C1 segment of cervical spinal cord (tissue), 14 donors: ENCODE measurements at places on chromosomes 3 and 15.

DNA sequence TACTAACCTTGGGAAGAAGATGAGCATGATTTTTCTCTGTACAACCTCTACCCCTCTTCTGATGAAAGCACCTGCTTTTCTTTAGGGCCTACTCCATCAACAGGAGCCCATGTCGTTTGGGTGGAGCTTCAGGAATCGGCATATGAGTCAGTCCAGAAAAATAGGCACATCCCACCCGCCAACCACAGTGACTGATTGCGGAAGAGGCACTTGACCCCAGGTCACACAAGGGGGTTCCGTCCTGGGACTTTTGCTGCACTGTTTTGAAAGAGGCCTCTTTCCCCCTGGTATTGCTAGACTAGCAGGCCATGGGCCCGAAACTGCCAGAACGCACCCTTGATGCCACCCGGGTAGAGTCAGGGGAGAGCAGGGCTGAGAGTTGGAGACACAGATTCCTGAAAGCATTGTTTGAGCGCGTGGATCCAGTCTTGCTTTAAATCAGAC lies 19.3 kb upstream of the NRROS start:
- DNase-seq, result no peak

- DNase-seq, result no peak
Measured at GRCh38 chr15:94287794-94288246, 56.5 kb downstream of the MCTP2 start.

- no peak for DNase-seq
Measured at GRCh38 chr15:75195122-75195765, 6.4 kb upstream of the C15orf39 start.

DNA sequence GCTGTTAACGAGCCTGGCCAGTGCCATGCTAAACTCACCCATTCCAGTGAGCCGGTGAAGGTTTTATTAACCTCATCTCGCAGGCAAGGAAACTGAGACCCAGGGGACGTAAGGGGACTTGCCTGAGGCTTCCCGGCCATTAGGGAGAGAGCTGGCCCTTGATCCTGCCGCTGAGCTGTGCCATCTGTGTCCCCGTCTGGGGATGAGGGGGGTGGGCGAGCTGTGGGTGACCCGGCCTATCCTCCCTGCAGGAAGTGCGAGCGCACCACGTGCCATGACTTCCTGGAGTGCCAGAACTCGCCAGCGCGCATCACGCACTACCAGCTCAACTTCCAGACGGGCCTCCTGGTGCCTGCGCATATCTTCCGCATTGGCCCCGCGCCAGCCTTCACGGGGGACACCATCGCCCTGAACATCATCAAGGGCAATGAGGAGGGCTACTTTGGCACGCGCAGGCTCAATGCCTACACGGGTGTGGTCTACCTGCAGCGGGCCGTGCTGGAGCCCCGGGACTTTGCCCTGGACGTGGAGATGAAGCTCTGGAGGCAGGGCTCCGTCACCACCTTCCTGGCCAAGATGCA lies 88.5 kb downstream of the FBLN2 start:
- DNase-seq, result no peak

- DNase-seq, result no peak
Measured at GRCh38 chr3:45337839-45338470, 50.4 kb upstream of the LARS2 start.

GRCh38 chr15:73319460-73320245 lies 49.1 kb downstream of the HCN4 start:
- DNase-seq, result no peak

DNA sequence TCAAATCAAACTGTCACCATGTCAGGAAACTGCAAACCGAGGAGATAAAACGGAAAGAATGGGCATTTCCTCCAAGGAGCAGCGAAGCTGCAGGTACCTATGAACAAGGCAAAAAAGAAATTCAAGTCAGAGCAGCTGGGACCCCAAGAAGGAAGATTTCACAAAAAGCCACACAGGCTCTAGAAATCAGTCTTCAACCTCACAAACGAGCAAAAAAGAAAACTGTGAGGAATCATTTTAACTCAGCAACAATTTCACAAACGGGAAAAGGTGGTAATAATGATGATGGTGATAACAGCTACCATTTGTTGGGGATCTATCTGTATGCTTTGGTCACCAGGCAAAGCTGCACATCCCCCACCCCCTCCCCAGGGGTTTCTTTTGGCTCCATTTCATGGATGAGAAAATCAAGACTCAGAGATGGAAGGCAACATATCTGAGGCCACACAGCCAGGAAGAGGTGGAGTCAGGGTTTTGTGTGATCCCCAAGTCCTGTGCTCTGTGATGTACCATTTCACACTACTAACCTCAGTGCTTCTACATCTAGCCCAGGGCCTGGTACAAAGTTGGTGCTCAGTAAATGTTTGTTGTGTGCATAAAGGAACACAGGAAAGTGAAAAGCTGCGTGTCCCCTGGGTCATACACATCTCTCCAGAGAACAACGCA lies 109.9 kb downstream of the IQSEC1 start:
- DNase-seq, result no peak

DNA sequence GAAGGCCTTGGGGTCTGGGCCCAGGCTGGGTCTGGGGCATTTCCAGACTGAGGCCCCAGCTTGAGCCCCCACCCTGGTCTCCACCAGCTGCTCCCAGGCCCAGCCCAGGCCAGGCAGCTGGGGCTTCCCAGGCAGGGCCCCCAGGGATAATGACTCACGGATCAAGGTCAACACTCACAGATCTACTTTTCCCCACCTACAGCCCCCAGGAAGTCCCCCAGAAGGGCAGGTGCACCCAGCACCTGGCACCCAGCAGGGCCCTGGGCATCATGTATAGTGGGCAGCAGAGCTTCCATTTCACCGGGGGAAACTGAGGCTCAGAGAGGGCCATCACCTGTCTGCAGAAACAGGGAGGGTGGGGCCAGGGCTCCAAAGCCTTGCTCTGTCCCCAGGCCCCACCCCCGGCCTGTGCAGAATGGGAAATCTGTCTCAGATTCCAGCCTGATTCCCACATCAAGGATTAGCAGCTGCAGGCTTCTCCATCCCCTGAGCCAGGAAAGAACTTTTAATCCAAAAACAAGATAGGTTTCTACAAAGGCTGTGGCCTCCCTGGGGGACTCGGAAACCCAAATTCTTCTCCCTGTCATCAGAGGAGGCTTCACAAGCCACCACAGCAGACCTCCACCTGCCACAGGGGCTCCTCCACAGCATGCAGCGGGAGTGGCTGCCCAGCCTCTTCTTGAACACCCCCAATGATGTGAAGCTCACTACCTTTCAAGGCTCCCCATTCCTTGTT lies 49.8 kb downstream of the IQSEC1 start:
- no peak for DNase-seq

- no peak for DNase-seq
Measured at GRCh38 chr3:139657936-139658335, 19.8 kb downstream of the NMNAT3 start.

- DNase-seq, result no peak
Measured at GRCh38 chr3:18114894-18115293, 310.2 kb downstream of the SATB1 start.

DNA sequence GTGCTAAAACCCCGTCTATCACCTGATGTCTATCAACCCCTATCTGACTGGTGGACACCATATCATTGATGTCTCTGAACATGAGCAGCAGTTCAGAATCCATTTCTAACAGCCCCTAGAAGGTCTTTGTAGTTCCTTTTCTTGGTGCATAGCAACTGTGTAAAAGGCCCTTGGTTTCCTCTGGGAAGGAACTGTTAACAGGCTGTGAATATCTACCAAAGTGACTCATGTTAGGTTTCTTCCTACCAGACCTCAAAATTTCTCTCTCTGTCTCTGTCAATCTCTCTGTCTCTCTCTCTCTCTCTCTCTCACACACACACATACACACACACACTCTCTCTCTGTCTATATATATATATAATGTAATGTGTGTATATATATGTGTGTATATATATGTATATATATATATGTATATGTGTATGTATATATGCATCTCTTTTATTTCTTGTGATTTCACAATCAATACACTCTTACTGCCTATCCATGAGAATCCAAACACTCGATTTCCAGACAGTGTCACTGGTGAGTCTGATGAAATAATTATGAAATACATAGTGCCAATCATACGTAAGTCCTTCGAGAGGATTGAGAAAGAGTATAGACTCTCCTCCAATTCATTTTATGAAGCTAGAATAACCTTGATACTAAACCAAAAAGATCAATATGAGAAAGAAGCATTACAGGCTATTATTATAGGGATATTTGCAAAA lies 335.9 kb upstream of the SLCO3A1 start:
- no peak for DNase-seq

DNA sequence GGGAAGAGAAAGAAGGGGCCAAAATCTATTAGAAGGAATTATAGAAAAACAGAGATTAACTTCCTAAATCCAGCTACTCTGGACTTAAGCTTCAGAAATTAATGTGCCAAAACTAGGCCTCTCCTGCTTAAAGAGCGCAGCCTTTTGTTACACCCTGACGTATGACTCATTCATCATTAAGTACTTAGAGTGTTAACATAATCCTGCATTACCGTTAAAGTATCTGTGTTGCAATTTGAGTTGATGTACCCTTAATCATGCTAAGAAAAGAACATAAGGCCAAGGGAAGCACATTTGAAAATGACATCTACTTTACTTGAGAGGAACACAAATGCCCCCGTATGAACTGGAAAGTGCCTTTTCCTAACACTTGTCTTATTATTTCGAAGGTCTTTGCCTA lies 7.9 kb downstream of the HTR3D start:
- DNase-seq, result no peak

- DNase-seq, result no peak
Measured at GRCh38 chr3:145094355-145094941, 1066.5 kb downstream of the PLOD2 start.

GRCh38 chr3:23646184-23646920 lies 159.4 kb upstream of the UBE2E1 start:
- DNase-seq, result no peak

DNA sequence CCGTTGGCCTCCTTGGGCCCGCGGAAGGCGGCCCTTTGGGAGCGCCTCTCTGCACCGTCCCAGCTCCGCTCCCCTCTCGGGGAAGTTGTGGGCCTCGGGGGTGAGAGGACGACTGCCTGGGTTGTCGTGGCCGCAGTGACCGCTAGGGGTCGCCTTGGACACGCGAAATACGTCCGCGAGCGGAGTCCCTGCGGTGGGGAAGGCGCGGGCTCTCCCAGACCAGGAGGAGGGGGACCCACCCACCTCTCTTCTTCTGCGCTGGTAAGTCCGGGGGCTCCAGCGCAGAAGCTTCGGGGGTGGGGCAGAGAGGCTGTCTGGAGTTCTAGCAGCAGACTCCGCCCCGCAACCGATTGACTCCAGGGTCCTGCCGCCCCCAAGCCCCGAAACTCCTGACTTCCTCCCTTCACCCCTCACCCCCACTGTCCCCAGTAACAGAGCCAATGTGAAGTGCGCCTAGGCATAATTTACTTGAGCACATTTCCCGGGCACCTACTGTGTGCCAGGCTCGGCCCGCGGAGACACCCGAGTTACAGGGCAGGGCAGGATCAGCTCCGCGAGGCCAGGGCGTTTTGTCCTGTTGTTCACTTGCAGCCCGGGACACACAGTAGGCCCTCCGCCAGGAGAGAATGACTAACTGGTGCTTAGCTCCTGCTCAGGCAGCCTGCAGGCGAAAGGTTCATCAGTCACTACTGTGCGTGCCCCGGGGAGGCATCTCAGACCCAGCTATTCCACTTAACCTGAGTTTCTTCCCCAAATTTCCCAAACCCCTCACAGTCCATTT lies 32.8 kb downstream of the DNASE1L3 start:
- peak; percentile 71 for DNase-seq

DNA sequence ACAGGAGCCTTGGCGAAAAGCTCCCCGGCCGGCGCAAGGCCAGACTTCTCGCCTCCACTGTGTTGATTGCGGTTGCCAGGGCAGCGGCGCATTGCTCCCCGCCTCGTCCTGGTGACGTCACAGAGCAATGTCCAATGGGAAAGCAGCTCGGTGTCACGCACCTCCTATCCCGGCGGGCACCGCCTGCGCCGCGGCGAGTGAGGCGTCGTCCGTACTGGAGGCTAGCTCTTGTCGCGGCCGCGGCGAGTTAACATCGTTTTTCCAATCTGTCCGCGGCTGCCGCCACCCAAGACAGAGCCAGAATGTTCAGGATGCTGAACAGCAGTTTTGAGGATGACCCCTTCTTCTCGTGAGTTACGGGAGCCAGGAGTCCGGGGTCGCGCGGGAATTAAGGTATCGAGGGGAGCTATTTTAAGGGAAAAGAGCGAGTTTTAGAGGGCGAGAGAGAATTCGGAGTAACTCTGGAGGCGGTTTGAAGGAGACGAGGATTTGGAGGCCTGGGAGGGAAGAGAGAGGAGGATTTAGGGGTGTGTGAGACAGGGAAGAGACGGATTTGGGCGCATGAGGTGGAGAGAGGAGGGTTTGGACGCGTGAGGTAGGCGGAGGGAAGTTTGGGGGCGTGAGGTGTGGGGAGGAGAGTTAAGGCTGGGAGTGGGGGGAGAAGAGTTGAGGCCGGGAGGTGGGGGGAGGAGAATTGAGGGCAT lies at the start of gene MLF1:
MLF1 (plus strand) TSS at position 196 of the 704 bp plus-strand sequence; CDS start at position 303, 107 bp downstream.
- DNase-seq, result peak; percentile 89

DNA sequence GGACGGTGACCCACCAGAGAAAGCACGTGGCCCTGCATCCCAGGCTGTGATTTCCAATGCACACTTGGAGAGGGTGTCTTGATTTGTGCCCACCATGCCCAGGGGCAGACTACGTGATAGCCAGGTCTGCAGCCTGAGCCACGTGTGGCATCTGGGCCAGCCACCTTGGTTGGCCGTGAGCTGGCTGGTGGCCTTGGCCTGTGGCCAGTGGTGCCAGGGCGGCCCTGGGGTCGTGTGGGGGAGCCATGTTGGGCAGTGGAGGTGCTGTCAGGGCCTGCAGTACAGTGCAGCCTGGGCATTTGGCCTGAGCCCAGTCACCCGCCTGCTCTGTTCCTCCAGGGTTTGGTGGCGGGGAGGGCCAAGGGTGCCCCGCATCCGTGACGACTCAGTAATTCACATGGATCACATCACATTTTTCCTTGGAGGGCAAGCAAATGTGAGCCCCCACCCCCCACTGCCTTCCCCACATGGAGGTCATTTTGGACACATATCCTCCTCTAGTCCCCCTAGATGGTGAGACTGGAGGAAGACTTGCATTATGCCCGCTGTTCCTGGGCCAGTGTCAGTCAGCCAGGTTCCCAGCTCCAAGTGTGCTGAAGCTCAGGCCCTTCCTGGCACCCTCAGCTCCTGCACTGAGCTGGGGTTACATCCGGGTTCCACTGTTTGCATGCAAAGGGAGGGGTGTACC lies 201.4 kb downstream of the UBE3A start:
- DNase-seq, result no peak

GRCh38 chr3:69994919-69995318 lies 4.6 kb upstream of the SAMMSON start:
- no peak for DNase-seq

GRCh38 chr3:61200270-61200669 lies 51.0 kb downstream of the FHIT start:
- DNase-seq, result no peak

- no peak for DNase-seq
Measured at GRCh38 chr15:60077581-60078359, 73.7 kb downstream of the FOXB1 start.

- no peak for DNase-seq
Measured at GRCh38 chr15:49847423-49848281, 226.8 kb downstream of the DTWD1 start.

- peak; percentile 47 for DNase-seq
Measured at GRCh38 chr15:90956274-90957030, 1.8 kb downstream of the RCCD1 start.
